ENCODE measurements at places on chromosomes 3 and 15.

- DNase-seq: no peak
These were observed 49.2 kb downstream of the SLC41A3 start for GRCh38 chr3:126034481-126035361.

GRCh38 chr3:106692624-106693023 lies 684.6 kb upstream of the CCDC54 start:
- DNase-seq: no peak

DNA sequence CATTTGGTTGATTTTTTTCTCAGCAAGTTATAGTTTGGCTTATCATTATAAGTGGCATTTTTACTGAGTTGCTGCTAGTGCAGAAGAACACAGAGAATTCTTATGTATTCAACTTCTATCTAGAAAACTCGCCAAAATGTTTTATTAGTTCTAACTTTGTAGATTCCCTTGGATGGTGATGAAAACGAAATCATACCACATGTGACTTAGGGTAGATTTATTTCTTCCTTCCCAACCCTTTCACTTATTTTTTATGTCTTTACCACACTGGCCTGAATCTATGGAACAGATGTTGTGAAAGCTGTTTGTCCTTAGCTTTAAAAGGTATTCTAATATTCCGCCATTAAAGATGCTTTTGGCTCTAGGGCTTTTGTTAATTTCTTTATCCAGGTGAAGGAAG lies 503.3 kb upstream of the CFAP20DC start:
- DNase-seq: no peak

DNA sequence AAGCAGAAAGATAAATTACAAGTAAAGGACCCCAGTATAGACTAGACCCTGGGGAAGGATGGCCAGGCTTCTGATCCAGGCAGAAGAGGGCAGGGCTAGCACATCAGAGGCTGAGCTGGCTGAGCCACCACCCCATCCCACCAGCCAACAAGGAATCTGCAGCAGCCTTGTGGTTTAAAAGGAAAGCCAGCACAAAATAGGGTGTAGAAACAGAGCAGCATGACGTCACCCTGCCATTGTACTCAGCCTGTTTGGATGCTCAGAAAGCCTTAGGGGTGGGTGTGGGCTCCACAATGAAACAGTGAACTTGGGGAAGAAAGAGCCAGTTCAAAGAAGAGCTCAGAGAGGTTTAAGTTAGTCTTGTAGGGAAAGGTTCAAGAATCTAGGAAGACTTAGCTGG lies 28.2 kb downstream of the DUOX1 start:
- no peak for DNase-seq

GRCh38 chr15:71400294-71400693 lies 285.0 kb downstream of the THSD4 start:
- DNase-seq: no peak

GRCh38 chr15:56772868-56773639 lies 39.7 kb upstream of the ZNF280D start:
- DNase-seq: no peak

- no peak for DNase-seq
These were observed 223.7 kb upstream of the NANOGP8 start for GRCh38 chr15:35308802-35309201.

- no peak for DNase-seq
These were observed 364.9 kb downstream of the NAALADL2 start for GRCh38 chr3:175224051-175224450.

DNA sequence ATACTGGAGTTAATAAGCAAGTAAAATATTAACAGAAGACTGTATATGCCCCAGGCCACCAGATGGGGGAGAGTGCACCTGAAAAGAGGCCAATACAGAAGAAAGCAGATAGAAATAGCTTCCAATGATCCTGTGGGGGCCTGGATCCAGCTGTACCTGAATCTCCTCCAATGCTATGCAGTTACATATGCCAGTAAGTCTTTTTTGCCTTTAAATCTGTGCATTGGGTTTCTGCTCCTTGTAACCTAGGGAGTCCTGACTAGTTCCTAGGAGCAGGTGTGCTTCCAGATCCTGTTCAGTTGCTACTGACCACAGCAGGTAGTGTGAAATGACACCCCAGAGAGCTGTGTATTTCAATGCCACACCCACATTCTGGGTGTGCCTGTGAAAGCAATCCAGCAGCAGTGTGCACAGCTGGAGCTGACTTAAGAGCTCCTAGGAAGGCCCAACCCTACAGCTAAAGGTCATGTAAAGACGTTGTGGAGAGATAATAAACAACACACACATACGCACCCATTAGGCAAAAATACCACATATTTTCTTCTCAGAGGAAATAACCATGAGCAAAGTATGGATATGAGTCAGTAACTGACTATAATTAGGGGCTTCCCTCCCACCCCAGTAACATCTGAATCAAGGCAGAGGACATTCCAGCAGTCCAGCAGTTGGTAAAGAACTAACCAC lies 62.2 kb upstream of the AKAP13 start:
- no peak for DNase-seq

DNA sequence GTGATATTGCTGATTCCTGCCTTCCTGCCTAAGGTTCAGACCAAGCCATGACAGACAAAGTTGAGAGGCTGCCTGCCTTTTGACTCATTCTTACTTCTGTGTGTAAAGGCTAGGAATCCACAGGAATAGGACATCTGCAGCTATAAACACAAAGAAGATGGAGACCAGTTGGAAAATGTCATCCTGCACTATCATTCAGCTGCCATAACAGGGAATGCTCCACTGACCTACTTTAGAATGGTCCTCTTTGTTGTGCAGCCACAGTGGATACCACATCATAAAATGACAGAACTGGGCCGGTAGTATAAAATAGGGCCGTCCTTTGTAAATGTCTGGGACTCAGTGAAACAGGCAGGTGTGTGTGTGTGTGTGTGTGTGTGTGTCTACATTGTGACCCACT lies 75.1 kb downstream of the STAC start:
- no peak for DNase-seq

DNA sequence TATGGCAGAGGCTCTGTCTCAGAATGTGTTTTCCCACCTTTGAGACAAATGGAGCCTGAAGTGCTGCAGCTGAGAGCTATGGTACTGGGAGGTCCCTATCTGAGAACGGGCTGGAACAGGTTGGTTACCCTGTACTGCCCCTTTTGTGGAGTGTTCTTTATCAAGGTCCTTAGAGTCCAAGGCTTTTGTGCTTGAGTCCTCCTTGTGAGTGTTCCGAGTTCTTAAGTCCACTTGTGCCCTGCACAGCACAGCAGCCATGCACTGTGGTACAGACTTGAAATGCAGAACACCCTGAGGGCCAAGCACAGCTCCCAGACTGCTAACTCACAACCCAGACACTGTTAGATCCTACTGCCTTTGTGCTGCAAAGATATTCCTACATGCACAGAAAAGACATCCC lies 67.8 kb downstream of the ARHGAP31 start:
- no peak for DNase-seq
